ENCODE measurements at places on chromosomes 12 and 14.

GRCh38 chr14:105495101-105495989 lies 4.3 kb downstream of the TEDC1 start:
- DNase-seq = no peak

- DNase-seq = no peak
Measured at GRCh38 chr12:1815108-1815507, 5.3 kb upstream of the LRTM2 start.

- DNase-seq = no peak
Measured at GRCh38 chr12:6361834-6362233, 13.5 kb downstream of the SCNN1A start.

DNA sequence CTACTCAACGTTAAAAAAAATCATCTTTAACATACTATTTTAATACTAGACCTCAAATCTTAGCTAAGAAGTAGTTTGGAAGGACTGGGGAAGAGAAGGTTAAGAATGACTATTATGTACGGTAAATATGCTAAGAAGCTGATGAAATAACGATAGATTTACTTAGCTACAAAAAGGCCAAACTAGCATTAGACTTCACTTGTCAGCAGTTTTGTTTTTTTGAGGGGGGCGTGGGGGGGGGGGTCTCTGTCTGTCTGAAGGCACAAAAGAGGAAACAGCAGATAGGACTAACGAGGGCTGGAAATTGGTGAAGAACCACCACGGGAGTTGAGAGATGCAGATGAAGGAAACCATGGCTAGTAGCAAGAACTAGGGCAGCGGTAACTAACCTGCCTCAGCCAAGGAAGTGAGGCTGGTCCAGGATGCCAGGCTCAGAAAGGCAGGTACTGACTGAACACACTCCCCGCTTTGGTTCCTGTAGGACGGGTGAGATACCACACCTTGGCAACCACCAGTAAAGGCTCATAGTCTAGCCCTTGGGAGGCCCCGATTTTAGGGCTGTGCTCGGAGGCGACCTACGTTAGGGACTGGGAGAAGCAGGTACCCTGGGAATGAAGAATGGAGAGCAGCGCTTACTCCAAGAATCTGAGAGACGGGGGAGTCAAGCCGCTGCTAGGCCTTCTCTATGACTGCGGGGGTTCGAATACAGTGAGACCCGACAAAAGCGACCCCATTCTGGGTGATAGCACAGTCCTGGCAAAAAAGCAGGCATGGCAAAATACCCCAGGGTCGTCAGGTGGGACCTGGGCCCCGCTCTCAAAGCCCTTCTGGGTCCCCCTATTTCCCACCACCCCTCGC lies 675 bp downstream of the NEDD8 start:
- no peak for DNase-seq

- no peak for DNase-seq
Measured at GRCh38 chr14:85131226-85131922, 398.6 kb upstream of the FLRT2 start.

GRCh38 chr12:25644979-25645378 lies 91.9 kb upstream of the LMNTD1 start:
- no peak for DNase-seq

GRCh38 chr12:59708484-59708883 lies 112.7 kb downstream of the SLC16A7 start:
- no peak for DNase-seq

GRCh38 chr14:95895720-95896119 lies 19.1 kb downstream of the TUNAR start:
- no peak for DNase-seq

DNA sequence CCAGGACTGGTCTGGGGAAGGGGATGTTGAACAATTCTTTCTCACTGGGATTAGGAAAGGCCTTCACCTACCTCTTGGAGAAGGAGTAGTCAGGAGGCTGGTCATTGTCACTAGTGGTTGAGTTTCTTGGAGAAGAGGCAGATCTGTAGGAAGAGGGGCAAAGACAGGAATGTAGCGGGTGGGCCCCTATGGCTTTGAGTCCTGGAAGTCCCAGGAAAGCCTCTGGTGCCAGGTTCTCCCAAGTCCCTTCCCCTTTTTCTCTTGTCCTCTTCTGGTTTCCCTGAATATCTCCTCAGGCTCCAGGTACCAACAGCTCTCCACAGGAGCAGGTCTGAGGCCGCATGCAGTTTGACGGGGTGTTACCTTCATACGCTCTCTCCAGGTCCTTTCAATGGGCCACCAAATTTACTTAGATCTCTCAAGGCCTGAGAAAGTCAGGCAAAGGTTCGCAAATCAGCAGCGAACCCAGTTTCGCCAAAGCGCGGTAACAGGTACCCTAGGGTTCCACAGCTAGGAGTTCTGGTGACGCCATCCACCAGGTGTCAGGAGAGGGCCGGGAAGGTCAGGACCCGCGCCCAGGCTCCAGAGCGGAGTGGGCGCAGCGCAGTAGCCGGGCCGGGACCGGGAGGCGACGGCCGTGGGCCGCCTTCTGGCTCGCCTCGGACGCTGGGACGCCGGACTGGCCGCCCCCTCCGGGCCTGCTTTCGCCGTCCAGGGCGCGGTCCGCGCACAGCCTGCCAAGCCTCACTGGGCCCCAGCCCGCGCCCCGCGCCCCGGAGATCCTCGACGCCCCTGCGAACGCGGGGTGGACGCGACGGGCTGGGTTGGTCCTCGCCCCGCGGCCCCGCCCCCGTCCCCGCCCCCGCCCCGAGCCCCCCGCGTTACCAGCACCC lies 795 bp downstream of the SMAGP start:
- DNase-seq = no peak

GRCh38 chr14:89209558-89209957 lies 207.5 kb downstream of the FOXN3 start:
- no peak for DNase-seq

GRCh38 chr12:42504049-42504448 lies 85.5 kb downstream of the PRICKLE1 start:
- DNase-seq = no peak
